ENCODE measurements at places on chromosomes 4 and X.

- no peak for DNase-seq
Observed at GRCh38 chrX:51776851-51777250, 33.6 kb downstream of the GSPT2 start.

DNA sequence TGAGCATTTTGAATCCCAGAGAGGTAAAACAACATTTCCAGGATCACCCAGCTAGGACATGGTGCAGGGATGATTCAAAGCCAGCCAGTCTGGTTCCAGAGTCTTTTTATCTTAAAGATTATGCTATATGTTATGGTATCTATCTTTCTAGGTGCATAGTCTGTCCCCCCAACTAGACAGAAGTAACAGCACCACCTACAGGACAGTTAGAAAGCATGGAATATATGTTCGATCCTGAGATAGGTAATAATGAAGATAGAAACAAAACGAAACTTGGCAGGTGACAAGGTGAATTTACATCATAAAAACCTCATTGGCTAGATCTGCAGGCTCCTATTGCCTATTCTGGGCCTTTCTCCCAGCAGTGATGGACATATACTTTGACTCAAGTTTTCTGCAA lies 723.2 kb downstream of the SMARCA1 start:
- DNase-seq = no peak

- no peak for DNase-seq
Observed at GRCh38 chrX:374596-374995, 12.1 kb downstream of the PPP2R3B start.

DNA sequence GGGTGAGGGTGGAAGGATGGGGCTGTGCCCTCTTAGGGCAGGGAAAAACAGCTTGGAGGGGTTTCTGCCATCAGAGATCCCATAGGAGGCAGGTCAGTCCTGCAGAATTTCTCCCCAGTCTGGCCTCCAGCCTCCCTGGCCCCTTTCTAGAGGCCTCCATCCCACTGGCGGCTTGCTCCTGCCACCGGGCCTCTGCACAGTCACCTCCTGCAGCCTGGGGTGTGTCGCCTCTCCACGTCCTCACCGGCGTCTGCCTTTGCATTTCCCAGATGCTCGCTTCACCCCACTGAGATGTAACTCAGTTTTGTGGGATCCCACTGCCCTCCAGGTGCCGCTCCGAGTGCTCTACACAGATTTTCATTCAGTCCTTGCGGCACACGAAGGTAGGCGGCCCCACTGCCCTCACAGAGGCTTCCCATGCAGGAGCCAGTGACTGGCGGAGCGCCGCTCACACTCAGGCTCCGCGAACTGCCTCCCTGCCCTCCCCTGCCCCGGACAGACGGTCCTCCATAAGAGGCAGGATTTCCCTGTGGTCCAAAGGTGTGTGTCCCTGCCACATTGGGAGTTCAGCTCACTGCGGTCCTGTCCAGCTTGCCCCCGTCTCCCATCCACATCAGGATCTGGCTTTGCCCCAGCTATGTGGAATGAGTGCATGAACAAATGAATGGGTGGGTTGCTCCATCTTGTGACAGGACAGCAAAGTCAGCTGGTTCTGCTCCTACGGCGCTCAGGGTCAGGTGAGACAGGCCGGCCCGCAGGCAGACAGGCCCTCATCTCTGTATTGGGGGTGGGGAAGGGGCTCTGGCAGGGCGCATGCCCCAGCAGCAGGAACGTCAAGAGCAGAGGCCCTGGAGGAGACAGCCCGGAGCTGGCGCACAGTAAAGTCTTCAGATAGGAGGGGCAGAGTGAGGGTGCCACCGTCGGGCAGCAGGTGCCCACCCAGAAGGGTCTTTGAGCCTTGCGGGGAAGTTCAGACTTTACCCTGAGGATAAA lies 2.7 kb upstream of the TMEM271 start:
- no peak for DNase-seq

DNA sequence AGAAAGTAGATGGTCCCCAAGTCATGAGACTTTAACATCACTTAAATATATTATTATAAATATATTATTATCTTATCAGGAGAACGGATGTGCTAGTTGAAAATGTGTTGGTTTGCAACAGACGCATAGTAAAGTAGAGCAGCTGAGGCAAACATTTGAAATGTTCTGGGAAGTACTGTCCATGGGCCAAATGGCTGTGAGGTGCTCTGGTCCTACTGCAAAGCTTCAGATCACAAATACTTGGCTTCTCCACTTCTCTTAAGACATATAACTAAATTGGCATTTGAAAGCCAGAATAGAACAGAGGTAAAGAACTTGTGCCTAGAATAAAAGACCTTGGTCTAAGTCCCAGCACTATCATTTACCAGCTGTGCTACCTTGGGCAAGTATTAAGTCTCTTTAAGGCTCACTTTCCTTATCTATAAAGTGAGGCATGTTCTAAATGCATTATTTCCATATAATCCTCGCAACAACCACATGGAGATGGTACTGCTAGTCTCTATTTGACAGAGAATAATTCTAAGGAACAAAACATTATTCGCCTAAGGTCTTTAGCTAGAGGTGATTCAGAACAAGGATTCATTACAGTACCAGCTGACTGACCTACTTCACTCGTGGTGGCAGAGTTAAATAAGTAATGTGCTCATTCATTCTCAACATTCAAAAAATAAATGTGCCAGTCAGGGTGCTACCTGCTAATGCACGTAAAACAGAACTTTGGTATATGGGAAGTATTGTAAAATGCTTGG lies 297.1 kb downstream of the PPP3CA start:
- DNase-seq = no peak

DNA sequence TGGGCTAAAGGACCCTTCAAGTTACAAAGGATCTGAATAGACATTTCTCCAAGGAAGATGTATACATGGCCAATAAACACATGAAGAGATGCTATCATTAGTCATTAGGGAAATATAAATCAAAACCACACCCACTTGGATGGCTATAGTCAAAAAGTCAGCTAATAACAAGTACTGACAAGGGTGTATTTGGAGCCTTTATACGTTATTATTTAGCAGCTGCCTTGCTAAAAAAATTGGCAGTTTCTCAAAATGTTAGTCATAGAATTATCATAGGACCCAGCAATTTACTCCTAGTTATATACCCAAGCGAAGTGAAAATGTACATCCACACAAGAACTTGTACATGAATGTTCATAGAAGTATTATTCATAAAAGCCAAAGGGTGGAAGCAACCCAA lies 112.7 kb upstream of the DUSP21 start:
- no peak for DNase-seq

DNA sequence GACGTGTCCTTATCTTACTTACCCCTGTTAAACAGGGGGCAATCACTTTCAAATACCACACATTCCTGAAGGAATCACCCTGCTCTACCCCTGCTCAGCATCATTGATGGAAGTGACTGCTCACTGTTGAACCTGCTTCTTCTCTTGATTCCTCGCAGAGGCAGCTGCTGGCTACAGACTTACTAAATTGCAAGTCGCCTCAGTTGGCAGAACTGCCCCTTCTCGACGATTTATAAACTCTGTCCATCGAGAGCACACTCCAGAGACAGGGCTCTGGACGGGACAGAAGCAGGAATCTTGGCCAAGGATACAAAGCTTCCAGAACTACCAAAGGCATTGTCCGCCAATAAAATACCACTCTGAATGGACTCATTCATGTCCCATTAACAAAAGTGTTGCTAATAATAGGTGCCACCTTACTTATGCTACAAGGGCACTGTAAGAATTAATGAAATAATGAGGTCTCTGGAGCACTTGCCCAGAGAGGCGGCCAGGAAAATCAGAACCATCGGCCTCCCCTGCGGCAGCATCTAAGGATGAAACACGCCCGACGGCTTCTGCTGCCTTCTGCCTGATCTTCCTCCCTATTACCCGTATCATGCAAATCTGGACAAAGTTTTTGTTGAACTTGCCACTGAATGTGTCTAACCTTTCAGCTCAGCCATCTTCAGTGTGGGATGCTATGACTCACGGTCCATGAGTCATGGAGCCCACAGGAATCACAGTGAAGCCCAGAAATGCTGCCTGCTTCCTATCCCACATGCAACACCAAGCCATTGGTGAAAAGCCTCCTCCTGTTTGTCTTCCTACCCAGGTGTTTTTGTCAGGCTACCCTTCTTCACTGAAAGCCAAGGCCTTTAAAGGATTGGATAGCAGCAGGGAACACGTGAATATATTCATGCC lies 164.9 kb downstream of the MAML3 start:
- no peak for DNase-seq

GRCh38 chr4:74316397-74316796 lies 8.1 kb downstream of the EPGN start:
- DNase-seq = no peak

GRCh38 chrX:43845776-43846175 lies 36.5 kb downstream of the MAOB start:
- no peak for DNase-seq

DNA sequence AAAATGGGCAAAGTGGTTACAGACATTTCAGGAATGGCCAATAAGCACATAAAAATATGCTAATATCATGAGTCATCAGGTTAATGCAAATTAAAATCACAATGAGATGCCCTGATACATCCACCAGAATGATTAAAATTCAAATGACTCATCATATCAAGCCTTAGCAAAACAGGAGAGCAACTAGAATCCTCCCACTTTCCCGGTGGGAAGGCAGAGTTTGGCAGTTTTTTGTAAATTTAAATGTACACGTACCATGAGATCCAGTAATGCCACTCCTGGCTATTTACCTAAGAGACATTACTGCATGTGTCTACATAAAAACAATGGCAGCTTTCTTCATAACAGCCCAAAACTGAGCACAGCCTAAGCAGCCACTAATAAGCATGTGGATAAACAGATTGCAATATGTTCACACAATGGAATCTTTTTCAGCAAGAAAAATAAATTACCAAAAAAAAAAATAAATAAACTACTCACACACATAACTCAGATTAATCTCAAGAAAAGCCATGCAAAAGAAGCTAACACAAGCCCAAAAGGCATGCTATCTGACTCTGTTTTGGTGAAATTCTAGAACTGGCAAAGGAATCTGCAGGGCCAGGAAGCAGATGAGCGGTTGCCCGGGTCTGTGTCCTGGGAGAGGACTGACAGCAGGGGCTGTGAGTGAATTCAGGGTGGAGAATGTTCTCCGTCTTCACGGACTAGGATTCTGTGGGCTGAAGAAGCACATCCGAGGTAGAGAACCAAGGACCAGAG lies 48.8 kb downstream of the AFAP1 start:
- DNase-seq = no peak

DNA sequence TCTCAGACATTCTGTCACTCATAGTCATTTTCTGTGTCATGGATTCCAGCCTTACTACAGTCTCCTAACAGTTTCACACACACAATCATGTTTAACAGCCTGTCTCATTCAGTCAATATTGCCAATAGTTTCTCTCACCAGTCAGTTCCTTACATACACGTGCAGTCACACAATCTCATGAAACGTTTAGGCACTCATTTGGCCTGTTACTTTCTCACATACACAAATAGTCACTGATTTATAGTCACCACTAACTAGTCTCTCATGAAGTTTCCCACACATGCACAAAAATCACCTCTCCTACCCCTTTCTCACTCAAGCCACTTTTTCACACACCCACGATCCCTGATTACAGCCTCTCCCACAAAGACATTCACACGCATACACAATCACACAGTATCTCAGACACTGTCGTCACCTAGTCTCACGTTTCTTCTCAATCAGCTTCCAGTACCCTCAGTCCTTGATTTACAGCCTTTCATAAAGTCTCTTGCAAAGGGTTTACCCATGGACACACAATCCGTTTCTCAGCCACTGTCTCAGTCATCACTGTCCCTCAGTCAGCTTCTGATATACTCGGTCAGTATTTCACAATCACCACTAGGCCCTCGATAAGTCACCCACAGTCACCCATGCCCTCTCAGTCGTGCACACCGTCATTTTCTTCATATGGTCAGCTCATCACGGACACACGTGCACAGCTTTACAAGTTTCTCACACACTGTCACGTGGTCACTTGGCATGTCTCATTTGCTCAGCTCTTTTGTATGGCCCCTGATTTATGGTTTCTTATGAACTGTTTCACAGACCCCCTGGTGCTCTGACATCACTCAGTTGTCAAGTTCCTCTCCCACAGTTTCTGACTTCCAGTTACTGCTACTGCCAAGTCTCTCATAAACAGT lies 4.2 kb upstream of the CFP start:
- no peak for DNase-seq

DNA sequence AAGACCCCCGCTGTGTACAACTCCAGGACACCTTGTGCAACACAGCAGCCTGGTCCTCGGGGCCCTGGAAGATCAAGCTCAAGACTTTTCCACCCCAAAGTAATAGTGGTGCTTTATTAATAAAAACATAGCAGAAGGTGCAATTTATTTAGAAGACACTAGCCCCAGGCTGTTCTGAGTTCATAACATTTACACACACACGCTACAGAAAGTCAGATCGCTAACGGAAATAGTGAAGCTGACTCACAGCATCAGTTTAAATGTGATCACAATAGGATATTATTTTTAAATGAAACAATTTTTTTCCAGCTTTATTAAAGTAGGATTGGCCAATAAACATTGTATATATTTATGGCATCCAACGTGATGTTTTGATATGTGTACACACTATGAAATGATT lies 141.0 kb downstream of the STK32B start:
- no peak for DNase-seq

DNA sequence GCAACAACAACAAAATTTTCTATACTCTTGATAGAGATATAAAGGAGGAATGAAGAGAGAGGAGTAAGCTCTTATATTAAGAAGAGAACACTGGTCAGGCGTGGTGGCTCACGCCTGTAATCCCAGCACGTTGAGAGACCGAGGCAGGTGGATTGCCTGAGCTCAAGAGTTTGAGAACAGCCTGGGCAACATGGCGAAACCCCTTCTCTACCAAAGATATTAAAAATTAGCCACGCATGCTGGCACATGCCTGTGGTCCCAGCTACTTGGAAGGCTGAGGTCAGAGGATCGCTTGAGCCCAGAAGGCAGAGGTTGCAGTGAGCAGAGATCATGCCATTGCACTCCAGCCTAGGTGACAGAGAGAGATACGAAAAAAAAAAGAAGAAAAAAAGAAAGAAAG lies 102.4 kb downstream of the TEX11 start:
- no peak for DNase-seq

- no peak for DNase-seq
Observed at GRCh38 chr4:5267408-5267807, 216.1 kb downstream of the STK32B start.

DNA sequence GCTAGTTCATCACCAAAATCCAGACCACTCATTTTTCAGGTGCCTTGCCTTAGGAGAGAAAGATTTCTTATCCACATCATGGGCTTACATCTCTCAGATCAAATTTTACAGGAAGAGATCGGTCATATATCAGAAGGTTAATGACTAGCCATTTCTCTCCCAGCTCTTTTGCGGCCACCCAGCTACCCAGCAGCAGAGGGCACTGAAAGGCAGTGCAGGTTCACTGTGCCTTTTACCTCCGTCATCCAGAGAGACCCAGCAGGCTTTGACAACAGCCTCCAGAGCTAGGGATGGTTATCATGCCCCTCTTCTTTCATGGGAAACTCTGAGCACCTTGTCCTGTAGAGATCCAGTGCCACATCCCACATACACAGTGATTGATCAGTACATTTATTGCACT lies 384.8 kb downstream of the AFF2 start:
- no peak for DNase-seq

DNA sequence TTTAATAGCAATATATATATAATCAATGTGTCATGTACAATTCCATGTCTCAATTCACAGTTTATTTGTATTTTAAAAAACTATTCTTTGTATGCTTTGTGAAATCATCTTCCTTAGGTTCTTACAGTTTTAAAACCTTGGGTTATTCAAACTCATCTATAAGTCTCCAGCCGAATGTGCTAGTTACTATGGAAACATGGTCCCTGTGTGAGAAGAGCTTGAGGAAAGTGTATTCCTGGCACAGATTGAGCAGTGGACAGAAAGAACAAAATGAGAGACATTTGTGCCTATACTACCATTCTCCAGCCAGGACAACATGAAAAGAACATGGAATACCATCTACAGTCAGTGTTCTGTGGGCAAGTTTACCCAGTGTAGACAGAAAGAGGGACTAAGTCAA lies 103.4 kb downstream of the EFHC2 start:
- DNase-seq = no peak
